ENCODE measurements at places on chromosomes 2 and 18.

- no peak for DNase-seq
Observed at GRCh38 chr18:79612291-79613108, 67.1 kb upstream of the CTDP1 start.

DNA sequence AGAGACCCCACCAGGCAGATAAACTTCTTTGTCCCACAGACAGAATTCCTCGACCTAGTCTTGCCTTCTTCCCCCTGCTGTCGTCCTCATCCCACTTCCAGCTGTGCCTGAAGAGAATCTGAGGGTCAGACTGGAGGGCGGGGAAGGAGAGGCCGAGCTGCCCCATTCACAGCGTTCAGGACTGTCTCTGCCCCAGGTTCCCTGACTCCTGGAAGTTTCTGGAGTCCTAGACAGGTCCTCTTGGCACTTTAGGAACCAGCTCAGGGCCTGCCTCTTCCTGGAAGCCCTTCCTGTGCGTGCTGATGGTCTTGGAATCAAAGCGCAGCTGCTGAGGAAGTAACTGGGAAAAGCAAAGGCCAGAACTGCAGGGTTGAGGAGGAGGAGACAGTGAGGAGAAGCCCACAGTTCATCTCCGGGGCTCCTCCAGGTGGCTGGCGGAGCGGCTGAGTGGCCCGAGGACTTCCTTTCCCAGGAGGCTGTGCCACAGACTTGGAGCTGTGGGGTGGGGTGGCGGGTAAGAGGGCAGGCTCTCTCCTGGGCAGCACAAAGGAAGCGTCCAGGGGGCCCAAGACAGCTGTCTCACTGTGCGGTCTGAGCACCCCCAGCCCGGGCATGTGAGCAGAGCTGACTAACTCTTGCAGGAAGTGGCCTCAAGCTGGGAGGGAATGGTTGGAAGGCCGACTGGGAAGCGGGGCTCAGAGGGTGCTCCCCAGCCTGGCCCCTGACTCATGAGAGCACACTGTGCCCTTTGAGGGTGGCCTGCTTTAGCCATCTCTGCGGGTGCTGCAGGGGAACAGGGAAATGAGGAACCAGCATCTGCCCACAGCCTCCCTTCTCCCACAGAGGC lies 39.5 kb downstream of the SDC1 start:
- DNase-seq = no peak

DNA sequence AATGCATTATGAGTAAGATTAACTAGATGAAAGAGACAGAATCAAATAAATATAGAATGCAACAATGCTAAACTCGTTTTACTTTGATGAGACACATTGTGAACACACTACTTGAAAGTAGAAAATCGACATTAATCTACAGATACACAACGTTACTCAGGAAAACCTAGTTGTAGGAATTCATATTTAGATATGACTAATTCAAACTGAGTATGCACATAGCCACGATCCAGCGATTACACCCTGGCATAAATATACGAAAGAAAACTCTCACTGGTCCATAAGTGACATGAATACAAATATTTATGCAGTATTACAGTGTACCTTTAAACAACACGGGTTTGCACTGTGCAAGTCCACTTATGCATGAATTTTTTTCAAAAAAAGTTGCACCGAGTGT lies 485.6 kb downstream of the TMX3 start:
- no peak for DNase-seq

DNA sequence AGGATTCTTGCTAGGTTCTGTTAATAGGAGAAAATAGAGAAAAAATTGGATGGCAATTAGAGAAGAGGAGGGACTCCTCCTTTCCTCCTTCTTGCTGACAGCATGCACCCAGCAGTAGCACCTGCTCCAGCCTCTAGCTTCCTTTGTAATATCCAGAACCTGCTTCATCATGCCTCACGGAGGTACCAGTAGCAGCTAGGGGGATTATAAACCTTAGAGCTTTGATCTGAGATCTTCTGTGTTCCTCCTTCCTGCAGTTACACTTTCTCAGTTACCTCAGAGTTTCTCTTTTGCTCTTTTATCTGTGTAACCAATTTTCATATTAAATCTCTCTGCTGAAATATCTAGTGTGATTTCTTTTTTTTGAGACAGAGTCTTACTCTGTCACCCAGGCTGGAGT lies 16.6 kb downstream of the DPP4 start:
- DNase-seq = no peak

DNA sequence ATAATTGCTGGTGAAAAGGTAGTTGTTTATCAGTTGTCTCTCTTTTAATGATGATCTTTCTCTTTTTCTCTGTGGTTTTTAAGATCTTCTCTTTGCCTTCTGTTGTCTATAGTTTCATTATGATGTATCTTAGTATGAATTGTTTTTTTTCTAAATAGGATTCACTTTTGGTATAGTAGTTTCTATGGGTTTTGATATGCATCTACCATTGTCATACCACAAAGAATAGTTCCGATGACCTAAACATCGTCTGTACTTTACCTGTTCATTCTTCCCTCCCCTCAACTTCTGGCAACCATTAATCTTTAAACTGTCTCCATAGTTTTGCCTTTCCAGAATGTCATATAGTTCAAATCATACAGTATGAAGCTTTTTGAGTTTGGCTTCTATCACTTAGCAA lies 19.6 kb downstream of the RDH14 start:
- no peak for DNase-seq

DNA sequence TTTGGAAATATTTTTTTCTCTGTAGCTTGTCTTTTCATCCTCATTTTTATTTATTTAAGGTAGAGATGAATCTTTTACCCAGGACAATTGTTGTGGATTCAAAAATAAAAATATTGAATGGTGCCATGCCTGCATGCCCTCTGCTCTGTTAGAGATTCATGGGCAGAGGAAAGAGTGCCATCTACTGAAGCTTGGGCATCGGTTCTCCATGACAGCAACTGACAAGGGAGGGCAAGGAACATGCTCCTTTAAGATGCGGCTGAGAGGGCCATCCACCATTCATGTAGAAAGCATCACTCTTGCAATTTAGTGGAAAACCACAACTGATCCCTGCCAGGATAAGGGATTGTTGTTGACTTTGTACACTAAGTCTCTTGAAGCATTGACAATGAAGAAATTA lies 79.9 kb downstream of the PARD3B start:
- DNase-seq = no peak

GRCh38 chr2:183533021-183533420 lies 408.8 kb downstream of the NUP35 start:
- no peak for DNase-seq

All from T-helper 2 cell (primary cell).